ENCODE measurements at places on chromosomes 7 and 10.

DNA sequence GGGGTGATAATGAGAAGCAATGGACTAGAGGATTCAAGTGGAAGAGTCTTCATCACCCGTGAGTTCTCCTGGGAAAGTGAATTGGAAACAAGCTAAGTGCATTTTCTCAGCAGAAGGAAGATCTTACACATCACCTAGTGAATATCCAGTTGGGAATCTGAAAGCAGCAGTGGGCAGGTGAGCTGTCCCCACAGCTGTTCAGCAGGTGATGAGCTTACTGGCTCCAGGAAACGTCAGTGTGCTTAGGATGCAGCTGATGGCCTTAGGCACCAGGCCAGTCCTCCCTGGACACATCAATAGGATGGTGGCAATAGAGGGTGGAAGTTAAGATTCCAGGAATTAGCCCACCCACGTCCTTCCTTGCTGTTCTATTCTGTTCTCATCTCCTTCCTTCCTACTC is 66.7 kb downstream of the NOD1 start:
- no peak for DNase-seq

DNA sequence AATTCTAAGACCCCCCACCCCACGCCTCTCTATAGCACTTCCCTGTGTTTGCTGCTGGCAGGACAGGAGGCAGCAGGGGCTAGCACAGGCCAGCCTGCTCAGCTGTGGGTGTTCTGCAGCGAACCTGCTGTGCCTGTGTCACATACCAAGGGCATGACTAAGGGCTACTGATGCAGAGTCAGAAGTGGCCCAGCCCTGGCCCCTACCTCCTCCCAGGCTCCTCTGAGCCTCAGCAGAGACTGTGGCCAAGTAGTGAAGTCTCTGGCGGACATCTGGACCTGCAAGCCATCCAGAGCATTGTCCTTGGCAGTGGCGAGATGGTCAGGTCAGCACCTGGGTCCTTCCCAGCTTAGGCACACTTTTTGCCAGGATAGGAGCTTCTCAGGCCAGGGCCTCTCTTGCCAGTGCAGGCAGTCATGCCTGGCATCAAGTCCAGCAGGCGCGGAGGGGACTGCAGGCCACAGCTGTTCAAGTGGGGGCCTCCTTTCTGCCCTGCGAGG is 116.3 kb upstream of the RET start:
- DNase-seq: peak; percentile 17

- DNase-seq: no peak
Measured at GRCh38 chr7:137976696-137977095, 25.2 kb downstream of the CREB3L2 start.

DNA sequence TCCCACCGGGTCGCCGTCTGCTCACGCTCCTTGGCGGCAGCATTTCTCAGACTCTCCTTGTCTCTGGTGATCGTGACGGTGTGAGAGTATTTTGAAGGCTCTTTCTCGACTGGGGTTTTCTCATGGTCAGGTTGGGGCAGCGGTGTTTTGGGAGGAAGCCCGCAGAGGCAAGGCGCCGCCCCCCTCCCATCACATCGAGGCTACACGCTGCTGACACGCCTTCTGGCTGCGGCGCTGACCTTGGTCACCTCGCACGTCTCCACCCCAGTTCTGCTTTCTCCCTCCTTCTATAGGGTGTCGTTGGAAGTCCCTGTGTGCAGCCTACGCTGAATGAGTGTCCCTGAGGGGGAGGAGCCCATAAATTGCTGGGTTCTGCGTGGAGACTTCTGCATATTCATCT is 55.2 kb downstream of the GLRX3 start:
- DNase-seq: no peak

GRCh38 chr7:150947761-150948651 is 30.1 kb downstream of the KCNH2 start:
- no peak for DNase-seq

DNA sequence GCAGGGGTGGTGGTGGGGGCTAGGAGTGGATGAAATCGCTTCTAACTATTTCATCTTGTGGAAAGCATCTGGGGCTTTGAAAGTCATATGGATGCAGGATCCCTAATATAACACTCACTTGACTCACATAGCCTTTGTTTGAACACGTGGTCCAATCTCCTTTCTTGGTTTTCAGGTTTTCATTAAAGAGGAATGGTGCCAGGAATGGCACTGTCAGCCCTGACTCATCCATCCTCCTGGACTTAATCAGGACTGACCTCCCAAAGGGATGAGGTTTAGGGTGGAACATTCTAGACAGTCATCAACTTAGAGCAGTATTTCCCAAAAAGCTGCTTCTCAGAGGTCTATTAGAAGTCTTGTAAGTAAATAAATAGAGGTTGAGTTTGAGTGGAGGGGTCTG is 162.0 kb upstream of the PLXNA4 start:
- peak; percentile 98 for DNase-seq

DNA sequence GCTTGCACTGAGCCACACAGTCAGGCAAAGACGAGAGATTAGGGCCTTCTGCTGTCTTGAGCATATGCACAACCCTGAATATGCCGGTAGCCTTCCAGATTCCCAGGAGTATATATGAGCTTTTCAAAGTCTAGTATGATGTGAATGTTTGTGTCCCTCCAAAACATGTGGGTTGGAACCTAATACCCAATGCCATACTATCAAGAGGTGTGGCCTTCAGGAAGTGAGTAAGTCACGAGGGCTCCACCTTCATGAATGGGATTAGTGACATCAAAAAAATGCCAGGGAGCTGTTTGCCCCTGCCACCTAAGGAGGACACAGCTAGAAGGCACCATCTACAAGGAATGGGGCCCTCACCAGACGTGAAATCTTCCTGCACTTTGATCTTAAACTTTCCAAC is 105.2 kb downstream of the CH25H start:
- DNase-seq: no peak

GRCh38 chr10:28254290-28254985 is 48.4 kb downstream of the MPP7 start:
- peak; percentile 58 for DNase-seq

DNA sequence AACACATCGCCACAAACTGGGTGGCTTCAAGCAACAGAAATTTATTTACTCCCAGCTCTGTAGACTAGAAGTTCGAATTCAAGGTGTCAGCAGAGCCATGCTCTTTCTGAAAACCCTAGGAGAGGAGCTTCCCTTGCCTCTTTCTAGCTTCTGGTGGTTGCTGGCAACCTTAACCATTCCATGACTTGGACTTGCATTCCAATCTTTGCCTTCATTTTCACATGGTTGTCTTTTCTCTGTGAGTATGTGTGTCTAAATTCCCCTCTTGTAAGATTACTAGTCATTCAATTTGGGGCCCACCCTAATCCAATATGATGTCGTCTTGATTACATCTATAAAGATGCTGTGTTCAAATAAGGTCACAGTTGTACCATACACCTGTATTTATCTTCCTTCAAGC is 65.9 kb upstream of the PRKG1 start:
- DNase-seq: peak; percentile 38

- DNase-seq: no peak
Measured at GRCh38 chr7:135905355-135905754, 71.8 kb downstream of the MTPN start.

- no peak for DNase-seq
Measured at GRCh38 chr7:12207046-12207445, 4.0 kb upstream of the TMEM106B start.

DNA sequence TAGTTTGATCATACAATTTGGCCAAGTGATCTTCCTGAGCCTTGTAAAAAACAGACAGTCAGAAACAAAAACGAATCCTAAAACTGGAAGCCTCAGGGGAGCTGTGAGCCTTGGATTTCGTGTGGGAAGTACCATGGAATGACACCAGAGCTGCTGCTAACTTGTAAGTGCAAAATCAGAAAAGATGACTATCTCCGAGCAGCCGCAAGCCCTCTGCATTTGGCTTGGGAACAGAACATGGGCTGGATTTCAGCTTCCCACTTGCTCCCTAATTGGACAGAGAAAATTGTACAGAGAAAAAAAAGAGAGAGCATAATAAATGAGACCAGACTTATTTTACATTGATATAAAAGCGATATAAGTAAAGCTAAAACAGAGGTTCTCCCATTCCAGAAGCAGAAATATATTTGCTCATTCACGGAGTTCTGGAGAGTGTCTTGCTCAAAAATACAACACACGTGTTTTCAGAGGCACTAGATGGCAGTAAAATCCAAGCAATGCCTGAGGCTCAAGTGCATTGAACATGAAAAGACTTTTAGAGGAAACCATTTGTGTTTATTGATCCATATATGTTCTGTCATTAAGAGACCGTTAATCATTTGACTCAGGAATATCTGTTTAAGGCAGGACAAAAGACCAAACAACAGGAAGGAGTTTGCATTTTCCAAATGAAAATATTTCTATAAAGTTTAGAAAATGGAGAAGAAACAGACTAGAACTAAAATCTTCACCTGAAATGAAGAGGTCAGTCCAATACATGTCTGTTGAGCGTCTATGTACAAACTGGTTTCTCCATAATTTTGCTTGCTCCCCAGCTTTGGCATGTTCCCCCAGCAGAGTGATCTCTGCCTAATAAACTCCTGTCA is 78.3 kb upstream of the SLC26A5 start:
- DNase-seq: peak; percentile 36

DNA sequence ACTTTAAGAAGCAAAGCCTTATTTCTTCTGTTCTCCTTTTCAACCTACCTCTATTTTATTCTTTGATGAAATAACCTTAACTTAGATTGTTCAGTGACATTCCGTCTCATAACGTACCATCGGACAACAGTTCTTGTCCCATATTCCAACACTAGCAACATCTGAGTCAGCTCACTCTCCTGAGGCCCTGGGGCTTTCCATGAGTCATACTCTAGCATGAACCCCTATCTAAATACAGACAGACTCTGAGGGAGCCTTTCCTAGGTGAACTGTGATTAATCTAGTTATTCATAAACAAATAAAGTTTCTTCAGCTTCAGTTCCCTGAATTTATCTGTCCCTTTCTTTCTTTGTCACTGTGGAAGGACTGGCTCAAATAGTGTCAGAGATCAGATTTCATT is 168.7 kb upstream of the LYZL1 start:
- DNase-seq: peak; percentile 51

GRCh38 chr10:113135025-113135424 is 185.0 kb downstream of the TCF7L2 start:
- no peak for DNase-seq

- peak; percentile 9 for DNase-seq
Measured at GRCh38 chr7:51134013-51134441, 182.6 kb downstream of the COBL start.

GRCh38 chr7:88046839-88047573 is 113.0 kb downstream of the ADAM22 start:
- DNase-seq: no peak

DNA sequence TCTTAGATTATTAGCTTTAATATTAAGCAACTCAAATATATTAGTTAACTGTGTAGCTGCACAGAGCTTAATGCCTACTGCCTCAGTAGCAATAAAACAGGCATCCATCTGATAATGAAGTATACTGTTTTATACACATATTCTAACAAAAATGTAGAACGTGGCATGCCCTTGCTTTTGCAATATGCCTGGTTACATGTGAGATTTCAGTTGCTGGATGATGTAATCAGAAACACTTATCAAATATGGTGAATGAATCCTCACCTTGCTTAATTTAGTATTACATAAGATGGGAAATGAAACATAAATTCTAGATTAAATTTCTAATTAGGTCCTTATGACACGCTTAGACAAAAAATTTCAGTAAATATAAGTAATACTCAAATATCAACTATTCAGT is 8.0 kb downstream of the DNAJC1 start:
- DNase-seq: no peak

- DNase-seq: no peak
Measured at GRCh38 chr7:3094701-3095445, 51.2 kb upstream of the CARD11 start.

DNA sequence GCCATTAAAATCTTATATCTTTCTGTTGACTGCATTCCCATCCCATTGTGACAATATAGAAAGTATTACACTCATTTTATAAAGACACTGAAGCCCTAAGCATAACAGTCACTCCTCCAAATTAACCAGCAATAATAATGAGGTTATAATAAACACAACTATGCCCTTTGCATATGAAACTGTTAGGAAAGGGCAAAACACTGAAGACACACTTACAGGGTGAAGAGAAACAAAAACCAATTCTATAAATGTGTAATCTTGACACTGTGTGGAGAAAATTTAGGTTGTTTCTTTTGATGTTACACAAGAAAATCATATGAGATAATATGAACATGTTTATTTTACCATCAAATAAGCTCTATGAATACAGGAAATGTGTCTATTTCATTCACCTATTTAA is 14.0 kb upstream of the GPR37 start:
- DNase-seq: no peak

- DNase-seq: no peak
Measured at GRCh38 chr10:99930731-99931550, 78.8 kb downstream of the DNMBP start.

DNA sequence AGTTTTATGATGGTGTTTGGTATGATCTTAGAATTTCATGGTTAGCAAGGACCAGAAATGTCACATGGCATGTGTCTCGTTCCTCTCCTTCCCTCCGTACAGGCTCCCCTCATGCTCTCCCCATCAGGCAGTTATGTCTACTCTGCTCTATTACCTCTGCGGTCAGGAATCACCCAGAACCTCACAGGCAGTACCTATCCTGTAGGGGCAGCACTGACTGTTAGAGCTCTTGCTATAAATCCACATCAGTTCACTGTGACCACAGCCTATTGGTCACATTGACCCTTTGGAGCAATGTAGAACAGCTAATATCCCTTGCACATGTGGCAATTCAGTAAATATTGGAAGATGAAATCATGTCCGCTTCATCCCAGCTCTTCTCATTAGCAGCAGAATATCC is 151.8 kb downstream of the WNT2 start:
- no peak for DNase-seq

DNA sequence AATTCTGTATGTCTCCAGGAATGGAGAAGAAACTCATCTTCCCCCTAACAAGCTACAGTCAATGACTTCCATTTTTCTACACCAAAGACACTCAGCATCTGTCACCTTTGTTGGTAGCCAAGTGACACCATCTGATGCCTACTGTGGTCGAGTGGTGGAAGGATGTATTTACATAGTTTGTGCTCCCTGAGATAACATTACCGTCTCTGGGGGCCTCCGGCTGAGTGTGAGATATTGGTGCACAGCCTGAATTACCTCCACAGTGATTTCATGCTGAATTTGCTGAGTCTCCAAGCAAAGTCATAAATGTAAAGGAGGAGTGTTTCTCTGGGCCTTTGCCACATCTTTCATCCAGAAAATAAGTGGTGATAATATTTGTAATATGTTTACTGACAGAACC is 114.0 kb downstream of the GRID1 start:
- DNase-seq: no peak

DNA sequence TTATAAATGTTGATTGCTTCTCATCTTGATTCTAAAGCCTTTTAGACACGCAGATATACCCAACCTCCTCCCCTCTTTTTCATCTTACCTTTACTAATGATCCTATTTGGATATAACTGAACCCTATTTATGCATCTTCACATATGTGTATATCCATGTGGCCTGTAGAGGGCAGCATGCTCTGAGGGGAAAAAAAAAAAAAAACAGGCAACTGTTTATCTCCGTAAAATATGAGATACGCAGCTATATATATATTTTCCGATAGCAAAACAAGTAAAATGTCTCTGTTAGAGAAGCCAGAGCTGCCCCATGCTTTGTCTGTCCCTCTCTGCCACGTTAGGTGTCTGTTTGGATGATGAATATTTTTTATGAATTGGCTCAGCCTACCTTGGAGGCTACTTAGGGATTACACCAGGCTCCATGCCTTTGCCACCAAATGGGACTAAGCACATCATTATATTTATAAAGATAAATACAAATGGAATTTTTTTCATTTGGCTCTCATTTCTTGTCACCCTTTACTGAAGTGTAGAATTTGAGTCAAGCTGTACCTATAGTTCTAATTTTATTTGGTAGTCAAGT is 174.8 kb upstream of the FZD1 start:
- peak; percentile 52 for DNase-seq

Measured in fibroblast of upper back skin (primary cell).